ENCODE measurements at places on chromosomes 1 and 21. TPM values are rescaled to one million over a fixed set of nuclear protein-coding genes. Genes with fewer than 3 reads are reported as not detected.

GRCh38 chr21:37204580-37204979 lies 62.6 kb downstream of the VPS26C start:
- no peak for DNase-seq

Gene MATN1
- total RNA-seq: 0.24 TPM

GRCh38 chr1:167533851-167534300 lies 15.5 kb upstream of the CD247 start:
- DNase-seq: no peak

Gene FOXD2
- total RNA-seq: not detected

DNA sequence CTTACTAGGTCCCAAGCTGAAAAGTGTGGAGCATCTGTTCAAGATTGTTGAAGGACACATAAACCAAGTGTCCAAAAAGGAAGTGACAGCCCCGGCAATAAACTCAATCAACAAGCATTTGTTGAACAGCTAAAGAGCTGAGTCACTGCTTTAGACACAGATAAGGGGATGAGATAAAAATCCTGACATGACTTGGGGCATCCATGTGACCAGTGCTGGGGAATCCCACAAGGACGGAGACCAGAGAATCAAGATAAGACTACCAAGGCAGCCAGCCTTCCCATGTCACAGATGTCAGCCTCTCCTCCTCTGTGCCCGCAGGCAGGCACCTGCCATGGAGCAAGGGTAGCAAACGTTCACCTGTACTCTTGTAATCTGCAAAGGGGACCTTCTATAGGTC lies 118.6 kb upstream of the KAZN start:
- DNase-seq: no peak

DNA sequence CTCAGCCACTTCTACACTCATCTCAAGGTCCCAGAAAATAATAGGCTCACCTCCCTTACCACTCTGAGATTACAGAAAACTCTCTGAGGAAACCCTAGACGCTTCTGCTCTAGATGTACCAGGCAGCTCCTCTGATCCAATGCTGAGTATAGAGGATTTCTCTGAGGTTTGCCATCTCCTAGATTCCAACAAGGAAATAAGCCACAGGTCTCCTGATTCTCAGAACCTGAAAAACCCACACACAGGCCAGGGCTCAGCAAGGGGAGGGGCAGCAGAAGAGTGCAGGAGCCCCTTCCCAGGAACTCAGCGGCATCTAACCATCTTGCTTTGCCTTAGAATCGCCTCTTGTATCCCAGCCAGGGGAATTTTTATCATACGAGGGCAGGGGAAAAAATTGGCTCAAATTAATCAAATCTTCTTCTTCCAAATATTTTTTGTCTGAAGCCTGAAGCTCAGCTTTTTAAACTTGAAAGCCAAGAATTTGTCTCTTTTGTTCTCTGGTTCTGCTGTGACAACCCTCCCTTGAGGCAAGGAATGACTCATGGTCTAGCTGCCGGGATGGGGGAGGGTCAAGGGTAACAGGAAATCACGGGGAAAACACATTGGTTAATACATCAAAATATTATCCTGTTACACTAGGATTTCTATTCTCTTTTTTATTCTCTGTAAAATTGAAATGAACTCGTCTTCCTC lies 30.8 kb downstream of the GORAB start:
- peak; percentile 21 for DNase-seq

Gene LENEP
- 0.40 TPM for total RNA-seq

DNA sequence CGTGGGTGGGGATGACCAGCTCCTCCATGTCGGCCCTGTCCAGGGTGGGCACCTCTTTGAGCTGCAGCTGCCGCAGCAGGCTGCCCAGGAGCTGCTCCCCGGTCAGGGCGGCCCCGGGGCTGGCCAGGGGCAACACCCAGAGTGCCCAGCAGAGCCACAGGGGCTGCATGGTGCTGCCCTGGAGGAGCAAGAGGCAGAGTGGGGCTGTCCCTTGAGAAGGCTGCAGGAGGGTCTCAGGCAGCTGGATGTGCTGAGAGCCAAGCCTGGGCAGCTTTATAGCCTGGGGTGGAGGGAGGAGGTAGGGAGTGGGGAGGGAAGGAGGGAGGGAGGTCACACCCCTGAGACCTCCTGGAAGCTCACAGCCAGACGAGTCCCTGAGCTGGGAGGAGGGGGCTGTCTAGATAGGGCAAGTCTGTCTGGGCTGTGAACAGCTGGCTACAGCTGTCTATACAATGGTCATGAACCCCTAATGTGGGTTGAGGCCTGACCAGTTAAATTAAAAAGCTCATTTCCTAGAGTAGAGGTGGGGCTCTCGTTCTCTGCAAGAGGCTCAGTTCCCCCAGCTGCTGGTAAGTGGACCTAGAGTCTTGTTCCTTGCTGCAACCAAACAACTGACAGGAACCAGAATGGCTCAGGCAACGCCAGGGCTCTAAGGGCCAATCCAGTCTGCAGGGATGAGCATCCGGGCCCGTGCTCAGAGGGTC lies at the start of gene LEFTY1:
LEFTY1 (minus strand) TSS at position 249 of the 704 bp plus-strand sequence; CDS start at position 169, 80 bp downstream.
- no peak for DNase-seq

GRCh38 chr1:13990939-13991338 lies 291.0 kb downstream of the PRDM2 start:
- no peak for DNase-seq

- no peak for DNase-seq
Observed at GRCh38 chr1:244102468-244102867, 51.4 kb downstream of the ZBTB18 start.

Gene IL6R
- total RNA-seq: 37.7 TPM

- DNase-seq: no peak
Observed at GRCh38 chr21:44767834-44768831, 33.5 kb downstream of the UBE2G2 start.

DNA sequence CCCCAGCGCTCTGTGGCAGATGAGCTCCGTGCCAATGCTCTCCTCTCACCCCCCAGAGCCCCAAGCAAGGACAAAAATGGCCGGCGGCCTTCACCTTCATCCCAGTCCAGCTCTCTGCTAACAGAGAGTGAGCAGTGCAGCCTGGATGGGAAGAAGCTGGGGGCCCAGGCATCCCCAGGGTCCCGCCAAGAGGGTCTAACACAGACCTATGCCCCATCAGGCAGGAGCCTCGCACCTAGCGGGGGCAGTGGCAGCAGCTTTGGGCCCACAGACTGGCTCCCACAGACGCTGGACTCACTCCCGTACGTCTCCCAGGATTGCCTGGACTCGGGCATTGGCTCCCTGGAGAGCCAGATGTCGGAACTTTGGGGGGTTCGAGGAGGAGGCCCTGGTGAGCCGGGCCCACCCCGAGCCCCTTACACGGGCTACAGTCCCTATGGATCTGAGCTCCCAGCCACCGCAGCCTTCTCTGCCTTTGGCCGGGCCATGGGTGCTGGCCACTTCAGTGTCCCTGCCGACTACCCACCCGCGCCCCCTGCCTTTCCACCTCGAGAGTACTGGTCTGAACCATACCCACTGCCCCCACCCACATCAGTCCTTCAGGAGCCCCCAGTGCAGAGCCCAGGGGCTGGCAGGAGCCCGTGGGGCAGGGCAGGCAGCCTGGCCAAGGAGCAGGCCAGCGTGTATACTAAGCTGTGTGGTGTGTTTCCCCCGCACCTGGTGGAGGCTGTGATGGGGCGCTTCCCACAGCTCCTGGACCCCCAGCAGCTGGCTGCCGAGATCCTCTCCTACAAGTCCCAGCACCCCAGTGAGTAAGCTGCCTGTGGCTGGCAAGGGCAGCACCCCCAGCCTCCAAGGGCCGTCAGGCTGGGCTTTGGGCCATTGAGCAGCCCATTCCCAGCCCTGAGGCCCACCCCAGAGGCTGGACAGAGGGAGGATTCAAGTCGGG lies 8.7 kb downstream of the ZC3H12A start:
- DNase-seq: no peak

GRCh38 chr1:205073511-205073910 lies 10.7 kb downstream of the TMEM81 start:
- DNase-seq: no peak

GRCh38 chr1:204736836-204737235 lies 51.3 kb upstream of the LRRN2 start:
- no peak for DNase-seq

Gene SPRR5
- total RNA-seq: not detected

Gene KIAA0040
- 29.2 TPM for total RNA-seq

GRCh38 chr1:231121533-231121932 lies 40.3 kb upstream of the TRIM67 start:
- DNase-seq: no peak

Gene CCDC24
- 2.2 TPM for total RNA-seq
